ENCODE measurements at places on chromosomes 1 and 21.

DNA sequence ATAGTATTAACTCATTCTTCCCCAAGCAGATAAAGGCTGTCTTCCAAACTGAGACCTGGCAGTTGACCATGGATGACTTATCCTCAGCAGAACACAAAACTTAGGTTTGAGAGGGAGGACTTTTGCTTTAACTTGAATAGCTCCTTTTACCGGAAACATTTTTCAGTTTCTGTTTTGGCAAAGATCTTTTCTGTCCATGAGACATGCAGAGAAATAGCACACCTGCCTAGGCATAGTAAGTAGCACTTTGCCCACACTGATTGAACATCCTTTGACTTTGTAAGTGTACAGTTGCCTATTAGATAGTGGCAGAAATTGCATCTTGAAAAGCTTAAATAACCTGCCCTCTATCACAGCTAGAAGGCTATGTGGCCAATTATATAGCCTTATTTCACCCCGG lies 1962.5 kb downstream of the MRPL39 start:
- DNase-seq = no peak

- DNase-seq = no peak
These were observed 2.0 kb upstream of the TMPRSS3 start for GRCh38 chr21:42397746-42398394.

DNA sequence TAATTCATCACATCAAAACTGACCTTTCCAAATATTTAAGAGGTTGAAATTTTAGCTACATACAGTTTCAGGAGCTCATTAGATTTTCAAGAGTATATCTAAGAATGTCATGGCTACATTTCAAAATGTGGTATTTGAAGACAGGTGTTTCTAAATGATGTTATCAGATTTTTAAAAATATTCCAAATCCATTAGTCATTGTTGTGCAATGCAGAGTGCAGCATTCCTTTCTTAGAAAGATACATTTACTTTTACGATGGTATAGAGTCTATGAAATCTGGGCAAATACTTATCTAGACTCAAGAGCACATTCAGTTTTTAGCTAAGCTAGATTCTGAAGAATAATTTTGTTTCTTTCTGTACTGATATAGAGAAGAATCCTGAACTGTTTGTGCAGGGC lies 230.3 kb downstream of the CHRM3 start:
- no peak for DNase-seq

GRCh38 chr21:29148530-29148929 lies 18.1 kb downstream of the MAP3K7CL start:
- no peak for DNase-seq

GRCh38 chr1:198788561-198789064 lies 149.8 kb downstream of the PTPRC start:
- DNase-seq = no peak

- no peak for DNase-seq
These were observed 5.2 kb downstream of the NPPA start for GRCh38 chr1:11842154-11843041.

- no peak for DNase-seq
These were observed 177.6 kb upstream of the OLFM3 start for GRCh38 chr1:102174259-102174863.

DNA sequence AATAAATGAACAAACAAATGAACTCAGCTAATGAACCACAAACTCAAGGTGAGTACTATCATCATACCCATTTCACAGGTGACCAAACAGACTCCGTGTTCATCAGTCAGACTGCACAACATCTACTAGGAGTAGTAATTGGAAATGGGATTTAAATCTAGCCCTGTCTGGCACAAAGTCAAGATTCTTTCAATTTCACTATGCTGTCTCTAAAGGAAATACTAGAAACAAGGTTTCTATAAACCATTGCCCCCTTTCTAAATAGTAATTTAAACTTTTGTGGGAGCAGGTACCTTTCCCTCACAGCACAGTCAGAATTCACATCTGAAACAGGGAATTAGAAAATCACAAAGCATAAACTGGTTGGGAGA lies 160.3 kb downstream of the TGFBR3 start:
- no peak for DNase-seq

- DNase-seq = no peak
These were observed 25.9 kb downstream of the KCNA2 start for GRCh38 chr1:110580244-110580643.

DNA sequence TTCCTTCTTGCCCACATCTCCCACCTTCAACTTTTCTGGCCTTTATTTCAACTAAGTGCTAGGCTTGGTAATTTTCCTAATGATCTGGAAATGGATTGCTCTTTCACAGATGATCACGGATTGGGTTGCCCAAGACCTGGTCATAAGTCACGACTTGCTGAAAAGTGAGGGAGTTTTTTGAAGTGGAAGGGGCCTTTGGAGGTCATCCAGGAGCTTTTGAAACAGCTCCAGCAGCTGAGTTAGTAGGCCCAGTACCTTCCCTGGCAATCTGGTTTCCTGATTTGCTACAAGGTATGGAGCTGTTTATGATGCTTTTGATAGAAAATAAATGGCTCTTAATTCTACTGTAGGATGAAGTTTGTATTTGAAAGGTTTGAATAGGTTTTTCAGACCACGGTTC lies 20.4 kb downstream of the GREM2 start:
- DNase-seq = no peak

DNA sequence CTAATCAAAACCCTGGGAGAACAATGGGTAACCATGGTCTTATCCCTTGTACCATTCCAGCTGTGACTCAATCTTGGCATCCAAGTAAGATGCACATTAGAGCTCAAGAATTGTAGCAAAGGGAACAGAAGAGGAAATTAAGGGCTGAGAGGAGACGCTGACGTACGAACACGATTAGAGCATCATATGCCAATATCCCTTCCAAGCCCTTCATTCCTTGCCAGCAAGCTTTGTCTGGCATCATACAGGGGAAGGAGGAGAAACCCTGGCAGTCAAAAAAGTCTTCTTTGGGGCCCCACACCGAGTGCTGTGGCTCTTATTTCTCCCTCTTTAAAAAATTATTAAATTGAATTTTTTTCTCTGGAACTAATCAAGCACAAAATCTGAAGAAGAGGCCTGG lies 120.9 kb downstream of the ASTN1 start:
- no peak for DNase-seq

DNA sequence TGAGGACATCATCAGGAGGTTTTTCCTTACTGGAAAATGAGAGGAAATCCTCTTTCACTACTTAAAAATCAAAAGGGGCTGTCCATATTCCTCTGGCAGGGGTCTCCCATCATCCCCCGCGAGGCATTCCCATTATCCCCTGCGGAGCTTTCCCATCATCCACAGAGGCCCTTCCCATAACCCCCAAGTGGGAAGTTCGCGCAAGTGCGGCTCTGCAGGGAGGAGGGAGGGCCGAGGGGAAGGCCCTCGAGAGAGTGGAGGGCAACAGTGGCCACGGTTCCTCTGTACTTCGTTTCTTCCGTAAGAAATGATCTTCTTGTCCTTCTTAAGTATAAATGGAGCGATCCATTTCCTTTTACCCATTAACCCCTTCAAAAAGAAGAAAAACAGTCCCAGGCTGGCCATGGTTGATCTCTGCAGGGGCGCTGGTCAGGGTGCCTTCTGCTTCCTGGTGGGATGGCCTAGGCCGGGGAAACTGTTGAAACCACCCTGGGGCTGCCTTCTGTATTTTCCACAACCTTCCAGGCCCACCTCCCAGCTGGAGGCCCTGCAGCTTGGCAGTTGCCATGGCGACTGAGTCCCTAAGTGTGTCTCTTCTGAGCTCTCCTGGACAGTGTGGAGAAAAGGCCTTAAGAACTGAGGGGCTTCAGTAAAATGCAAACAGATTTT lies 3.6 kb upstream of the RSPH1 start:
- DNase-seq = no peak

DNA sequence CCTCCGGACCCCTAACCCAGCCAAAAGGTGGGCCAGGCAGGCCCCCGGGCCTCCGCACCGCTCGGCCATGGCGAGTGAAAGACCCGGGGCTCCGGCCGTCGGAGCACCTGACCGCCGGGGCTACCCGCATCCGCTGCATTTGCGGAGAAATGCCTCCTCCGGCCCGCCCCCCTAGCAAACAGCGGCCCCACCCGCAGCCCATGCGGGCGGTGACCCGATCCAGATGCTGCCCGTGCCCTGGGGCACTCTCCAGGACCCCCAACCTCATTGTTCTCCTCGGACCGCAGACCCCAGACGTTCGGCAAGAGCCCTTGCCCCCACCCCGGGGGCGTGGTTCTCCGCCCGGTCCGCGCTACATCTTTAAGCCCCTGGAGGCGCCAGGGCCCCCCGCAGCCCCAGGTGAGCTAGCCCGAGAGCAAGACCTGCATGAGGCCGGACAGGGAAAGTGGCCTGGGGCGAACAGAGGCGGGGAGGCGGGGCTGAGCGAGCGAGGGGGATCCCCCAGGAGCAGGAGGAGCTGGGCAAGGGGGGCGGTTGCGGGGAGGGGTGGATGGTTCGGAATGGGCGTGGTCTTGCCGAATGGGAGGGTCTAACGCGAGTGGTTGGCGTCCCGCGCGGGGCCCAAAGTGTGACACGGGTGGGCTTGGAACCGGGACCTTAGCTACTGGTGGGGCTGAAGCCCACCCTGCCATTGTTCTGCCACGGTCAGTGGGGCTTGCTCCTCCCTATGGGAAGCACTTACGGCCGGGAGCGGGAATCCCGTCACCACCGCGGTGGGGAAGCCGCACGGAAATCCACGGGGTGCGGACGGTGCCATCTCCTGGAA lies 6.3 kb upstream of the CRYBG2 start:
- peak; percentile 24 for DNase-seq

GRCh38 chr1:33387625-33388024 lies 43.3 kb downstream of the PHC2 start:
- DNase-seq = no peak

GRCh38 chr1:180791806-180792205 lies 120.9 kb upstream of the KIAA1614 start:
- DNase-seq = no peak

- no peak for DNase-seq
These were observed 96.3 kb upstream of the TMPRSS15 start for GRCh38 chr21:18499761-18500376.

DNA sequence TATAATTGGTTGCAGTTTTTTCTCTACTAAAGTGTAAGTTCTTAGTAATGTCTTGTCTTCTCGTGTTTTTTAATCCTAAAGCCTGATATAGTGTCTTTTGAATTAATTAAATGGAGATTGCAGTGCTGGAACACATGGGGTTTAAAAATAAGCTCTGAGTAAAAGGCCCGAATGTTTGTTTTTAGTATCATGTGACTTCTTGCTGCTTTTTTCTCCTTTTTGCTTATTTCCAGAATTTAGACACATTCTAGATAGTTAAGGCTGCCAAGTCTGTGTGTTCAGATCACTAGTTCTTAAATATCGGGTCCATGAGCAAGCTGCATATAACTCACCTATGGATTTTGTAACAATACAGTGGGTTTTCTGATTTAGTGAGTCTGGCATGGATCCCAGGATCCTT lies 27.5 kb downstream of the KCTD3 start:
- no peak for DNase-seq

- DNase-seq = no peak
These were observed 953 bp upstream of the NDUFS2 start for GRCh38 chr1:161200992-161201835.

DNA sequence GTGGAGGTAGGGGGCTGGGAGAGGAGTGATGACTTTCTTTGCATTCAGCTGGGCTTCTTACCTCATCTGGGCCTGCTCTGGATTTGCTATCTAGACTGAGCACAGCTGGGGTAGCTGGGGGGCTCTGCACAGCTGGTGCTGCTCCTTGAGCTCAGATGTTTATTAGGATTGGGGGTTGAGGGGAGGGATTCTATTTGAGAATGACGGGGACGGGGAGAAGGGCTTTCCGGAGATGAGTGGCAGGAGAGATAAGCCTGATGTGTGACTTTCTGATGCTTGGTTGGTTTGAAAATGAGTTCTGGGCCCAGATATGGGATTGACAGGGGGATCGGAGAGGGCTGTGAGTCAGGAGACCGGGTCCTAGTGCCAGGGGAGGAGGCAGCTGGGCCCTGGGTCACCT lies 146.1 kb upstream of the CSF3R start:
- DNase-seq = no peak

- no peak for DNase-seq
These were observed 40.6 kb downstream of the ENAH start for GRCh38 chr1:225612287-225612686.

DNA sequence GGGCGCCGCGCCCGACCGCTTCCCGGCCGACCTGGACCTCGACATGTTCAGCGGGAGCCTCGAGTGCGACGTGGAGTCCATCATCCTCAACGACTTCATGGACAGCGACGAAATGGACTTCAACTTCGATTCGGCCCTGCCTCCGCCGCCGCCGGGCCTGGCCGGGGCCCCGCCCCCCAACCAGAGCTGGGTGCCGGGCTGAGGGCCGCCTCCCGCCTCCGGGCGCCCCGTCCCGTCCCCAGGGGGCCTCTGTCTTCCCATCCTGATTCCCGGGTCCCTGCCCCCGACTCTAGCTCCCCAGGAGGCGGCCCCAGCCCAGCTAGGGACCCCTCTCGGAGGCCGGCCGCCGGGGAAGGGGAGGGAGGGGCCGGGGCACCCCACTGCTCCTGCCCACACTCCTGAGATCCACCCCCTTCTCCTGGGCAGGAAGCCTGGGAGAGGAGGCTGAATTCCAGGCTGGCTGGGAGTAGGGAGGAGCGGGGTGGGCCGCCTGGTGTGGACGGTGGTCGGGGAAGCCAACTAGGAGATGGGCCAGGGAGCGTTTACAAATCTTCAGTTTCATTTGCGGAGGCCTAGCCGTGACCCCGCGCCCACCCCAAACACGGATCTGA lies 21.4 kb downstream of the FOXO6 start:
- DNase-seq = no peak

Data from stimulated activated naive CD4-positive, alpha-beta T cell (primary cell).